Kidney (tissue), 22 donors: ENCODE measurements at places on chromosomes 4 and X. TPM values are rescaled to one million over a fixed set of nuclear protein-coding genes. Genes with fewer than 3 reads are reported as not detected.
A peak's percentile ranks its signal among the peaks of the same experiment; 100 is the strongest.

DNA sequence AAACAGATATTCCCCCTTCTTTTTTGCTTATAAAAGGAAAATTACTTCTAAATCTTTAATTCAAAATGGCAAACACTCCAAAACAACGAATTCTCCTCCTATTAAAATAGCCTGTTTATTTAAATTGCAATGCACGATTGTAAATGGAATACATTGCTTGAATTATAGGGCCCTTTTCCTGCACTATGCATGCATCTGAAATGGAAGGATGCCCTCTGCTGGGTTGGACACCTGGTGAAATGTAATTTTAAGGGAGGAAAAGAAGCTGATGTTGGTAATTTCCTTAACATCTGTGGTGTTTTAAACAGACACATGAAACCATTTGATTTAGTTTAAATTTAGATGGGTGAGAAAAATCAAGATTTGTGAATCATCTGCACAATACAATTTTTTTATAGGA lies 72.8 kb downstream of the GRXCR1 start:
- peak; percentile 22 for DNase-seq

UGT2B15 gene
- not detected for polyA plus RNA-seq

GRCh38 chr4:86685401-86685800 lies 91.3 kb downstream of the PTPN13 start:
- no peak for DNase-seq

DNA sequence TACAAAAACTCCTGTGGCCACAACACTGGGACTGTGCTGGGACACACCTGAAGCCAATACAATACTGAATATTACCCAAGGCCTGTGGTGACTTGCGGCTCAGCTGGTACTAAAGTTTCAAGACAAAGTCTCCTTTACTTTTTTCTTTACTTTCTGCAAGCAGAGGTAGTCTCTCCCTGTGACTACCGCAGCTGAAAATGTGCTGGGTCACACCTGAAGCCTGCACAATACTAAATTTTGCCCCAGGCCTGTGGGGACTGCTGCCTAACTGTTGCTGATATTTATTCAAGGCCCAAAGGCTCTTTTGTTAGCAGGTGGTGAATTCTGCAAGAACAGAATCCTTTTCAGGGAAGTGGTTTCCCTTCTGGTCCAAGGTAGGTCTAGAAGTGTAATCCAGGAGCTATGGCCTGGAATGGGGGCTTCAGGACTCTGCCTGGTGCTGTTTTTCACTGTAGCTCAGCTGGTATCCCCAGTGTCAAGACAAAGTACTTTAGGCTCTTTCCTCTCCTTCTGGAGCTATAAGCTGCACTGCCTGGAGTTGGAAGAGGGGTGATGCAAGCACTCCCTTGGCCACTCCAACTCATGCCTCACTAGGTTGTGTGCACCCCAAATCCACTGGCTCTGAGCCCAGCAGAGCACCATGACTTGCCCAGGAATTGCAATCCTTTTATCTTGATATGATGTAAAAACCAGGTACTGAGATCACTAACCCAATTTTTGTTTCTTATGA lies 489.4 kb downstream of the TECRL start:
- no peak for DNase-seq

DNA sequence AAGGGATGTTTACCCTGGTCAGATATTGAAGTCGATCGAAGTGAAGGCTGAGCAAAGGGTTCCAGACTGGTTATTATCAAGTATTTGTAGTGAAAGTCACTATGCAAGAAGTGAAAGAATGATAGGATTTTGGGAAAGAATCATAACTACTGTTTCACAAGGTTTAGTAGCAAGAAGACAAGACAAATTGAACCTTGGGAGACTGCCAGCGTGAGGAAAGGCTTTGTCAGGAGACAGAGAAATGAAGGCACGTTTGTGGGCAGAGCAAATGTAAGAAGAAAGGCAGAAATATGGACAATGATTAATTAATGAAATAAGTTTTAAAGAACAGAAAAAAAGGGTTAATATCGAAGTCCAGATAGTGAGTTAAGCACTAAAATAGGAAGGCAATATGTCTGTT lies 456.8 kb downstream of the TRIML1 start:
- DNase-seq = no peak
